ENCODE measurements at places on chromosomes 12 and 14. TPM values are rescaled to one million over a fixed set of nuclear protein-coding genes. Genes with fewer than 3 reads are reported as not detected.

DNA sequence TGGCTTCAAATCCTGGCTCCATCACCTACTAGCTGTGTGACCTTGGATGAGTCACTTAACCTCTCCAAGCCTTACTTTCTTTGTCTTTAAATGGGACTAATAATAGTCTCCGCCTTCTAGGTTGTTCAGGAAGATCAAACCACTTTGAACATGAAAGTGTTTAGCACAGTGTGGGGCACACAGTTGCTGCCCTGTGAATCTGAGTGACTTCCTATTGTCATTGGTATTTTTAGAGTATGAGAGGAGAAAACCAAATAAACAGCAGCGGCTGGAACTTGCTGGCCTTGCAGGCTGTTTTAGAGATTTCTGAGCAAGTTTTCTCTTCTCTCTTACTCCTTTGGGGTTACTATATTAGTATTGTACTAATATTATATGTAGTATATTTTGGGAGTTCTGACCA lies 120.7 kb upstream of the MYL2 start:
- DNase-seq: no peak

GRCh38 chr14:103679351-103679750 lies 35.9 kb downstream of the XRCC3 start:
- peak; percentile 78 for DNase-seq

IGF1 gene
- polyA plus RNA-seq: 0.10 TPM

DNA sequence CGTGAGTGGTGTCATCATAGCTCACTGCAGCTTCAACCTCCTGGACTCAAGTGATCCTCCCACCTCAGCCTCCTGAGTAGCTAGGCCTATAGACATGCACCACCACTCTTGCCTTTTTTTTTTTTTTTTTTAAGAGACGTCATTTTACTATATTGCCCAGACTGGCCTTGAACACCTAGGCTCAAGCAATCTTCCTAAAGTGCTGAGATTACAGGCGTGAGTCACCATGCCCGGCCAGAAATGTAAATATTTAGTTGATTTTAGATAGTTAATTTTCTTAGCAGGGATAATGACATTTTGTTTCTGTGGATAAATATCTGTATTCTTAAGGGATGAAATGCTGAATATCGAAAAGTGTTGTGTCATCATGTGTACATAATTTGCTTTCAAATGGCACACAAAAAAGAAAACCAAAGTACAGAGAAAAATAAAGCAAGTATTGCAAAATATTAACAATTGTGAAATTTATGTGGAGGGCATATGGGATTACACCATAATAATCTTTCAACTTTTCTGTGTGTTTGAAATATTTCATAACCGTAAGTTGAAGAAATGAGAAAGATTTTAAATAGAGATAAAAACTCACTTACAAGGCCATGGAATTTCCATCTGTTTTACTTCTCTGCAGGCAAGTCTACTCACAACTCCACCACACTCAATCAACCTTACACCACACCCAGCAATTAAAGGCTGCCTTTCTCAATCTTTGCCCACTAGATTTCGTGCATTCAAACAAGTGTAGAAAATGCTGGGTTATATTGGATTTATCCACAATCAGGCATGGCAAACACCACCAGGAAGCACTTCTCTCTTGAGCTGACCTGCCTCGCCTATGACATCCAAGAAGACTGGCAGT lies 93.7 kb downstream of the SPTSSA start:
- DNase-seq: no peak

INHBC gene
- polyA plus RNA-seq: 0.31 TPM

CLEC7A gene
- 3.4 TPM for polyA plus RNA-seq

GRCh38 chr14:66572826-66573225 lies 64.9 kb downstream of the GPHN start:
- DNase-seq: no peak
